Small intestine (tissue), 16 donors: ENCODE measurements at places on chromosomes 6 and 20.

GRCh38 chr6:45880159-45880558, 135.5 kb downstream of the CLIC5 start:
- DNase-seq: peak; percentile 92

GRCh38 chr20:63320041-63320511, 27.1 kb downstream of the COL20A1 start:
- no peak for DNase-seq

DNA sequence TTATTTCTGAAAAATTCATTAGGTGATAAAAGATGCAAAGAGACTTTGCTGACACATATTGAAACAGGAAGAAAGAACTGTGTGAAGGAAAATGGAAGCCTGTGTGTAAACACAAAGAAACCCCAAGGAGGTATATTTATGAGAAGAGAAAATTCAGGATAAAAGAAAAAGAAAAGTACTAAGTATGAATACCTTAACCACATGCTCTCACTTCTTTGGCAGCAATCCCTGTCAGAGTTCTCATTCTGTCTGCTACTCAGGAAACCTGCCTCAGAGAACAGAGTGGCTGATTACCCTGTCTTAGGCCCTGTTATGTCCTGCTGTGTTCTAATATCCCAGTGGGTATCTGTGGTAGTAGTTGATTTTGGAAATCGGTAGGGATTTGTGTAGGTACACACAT, 457.9 kb downstream of the TBC1D32 start:
- no peak for DNase-seq

- DNase-seq: no peak
Measured at GRCh38 chr20:2390951-2391675, 10.4 kb downstream of the TGM6 start.

- DNase-seq: no peak
Measured at GRCh38 chr6:88922775-88923548, 40.5 kb downstream of the RNGTT start.
